Sigmoid colon (tissue), 7 donors: ENCODE measurements at places on chromosomes 16 and 17. TPM values are rescaled to one million over a fixed set of nuclear protein-coding genes. Genes with fewer than 3 reads are reported as not detected.

- no peak for DNase-seq
- H3K36me3 ChIP-seq: no peaks in the 10 kb centered on the region
These were observed 1.5 kb downstream of the TEX2 start for GRCh38 chr17:64261417-64262145.

DNA sequence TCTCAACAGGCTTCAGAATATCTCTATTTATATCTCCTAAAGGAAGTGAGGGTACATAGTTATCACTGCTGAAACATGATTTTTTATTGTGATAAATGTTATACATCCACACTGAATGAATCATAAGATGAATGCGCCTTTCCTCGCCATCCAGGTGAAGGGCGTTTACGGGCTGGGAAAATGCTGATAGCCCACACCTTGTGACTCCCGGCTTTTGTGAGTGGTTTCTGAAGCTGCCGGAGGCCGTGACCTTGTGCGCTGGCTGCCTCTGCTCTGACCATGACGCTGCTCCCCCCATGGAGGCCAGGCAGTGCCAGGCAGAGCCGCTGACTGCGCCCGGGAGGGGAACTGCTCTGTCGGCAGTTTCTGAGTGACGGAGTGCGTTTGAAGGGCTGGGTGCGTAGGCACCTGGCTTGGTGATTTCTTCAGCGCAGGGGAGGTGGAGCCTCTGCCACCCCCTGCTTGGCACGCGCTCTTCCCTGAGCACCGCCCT, 97.2 kb downstream of the RAP1GAP2 start:
- H3K27me3 ChIP-seq: no peaks in the 10 kb centered on the region
- no peak for DNase-seq
- no peaks in the 10 kb centered on the region for H3K36me3 ChIP-seq
- no peak overlapping the region for H3K27ac ChIP-seq

DNA sequence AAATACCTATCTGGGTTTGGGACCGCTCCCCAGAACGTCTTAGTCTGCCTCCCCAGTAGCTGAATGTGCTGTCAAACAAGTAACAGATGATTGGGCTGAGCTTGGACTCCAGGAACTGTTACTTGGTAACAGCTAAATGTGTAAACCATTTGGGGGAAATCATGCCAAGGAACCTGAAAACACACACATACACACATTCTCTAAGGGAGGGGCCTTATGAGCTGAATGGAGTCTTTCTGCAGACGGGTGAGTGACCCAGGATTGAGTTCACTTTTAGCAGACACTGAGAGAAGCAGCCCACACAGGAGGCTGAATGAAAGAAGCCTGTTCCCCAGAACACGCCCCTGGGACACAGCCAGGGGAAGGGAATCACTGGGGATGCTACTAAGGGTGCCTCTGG, 1.6 kb downstream of the ACLY start:
- no peak overlapping the region for H3K4me3 ChIP-seq
- peaks cover 15% of the 10 kb centered on the region for H3K36me3 ChIP-seq
- no peak for DNase-seq
- H3K4me1 ChIP-seq: peaks cover 25% of the 10 kb centered on the region
- no peaks in the 10 kb centered on the region for H3K27me3 ChIP-seq
- H3K27ac ChIP-seq: peak overlapping the region; percentile 89

- H3K4me3 ChIP-seq: no peak within 1 kb of the TSS
- no peaks in the 10 kb centered on the region for H3K36me3 ChIP-seq
- no peak within 1 kb of the TSS for H3K27ac ChIP-seq
These were observed at the start of gene TMEM238L for GRCh38 chr17:10803830-10804475. TMEM238L (minus strand) TSS chr17:10804099; CDS start chr17:10803963, 136 bp downstream.

DNA sequence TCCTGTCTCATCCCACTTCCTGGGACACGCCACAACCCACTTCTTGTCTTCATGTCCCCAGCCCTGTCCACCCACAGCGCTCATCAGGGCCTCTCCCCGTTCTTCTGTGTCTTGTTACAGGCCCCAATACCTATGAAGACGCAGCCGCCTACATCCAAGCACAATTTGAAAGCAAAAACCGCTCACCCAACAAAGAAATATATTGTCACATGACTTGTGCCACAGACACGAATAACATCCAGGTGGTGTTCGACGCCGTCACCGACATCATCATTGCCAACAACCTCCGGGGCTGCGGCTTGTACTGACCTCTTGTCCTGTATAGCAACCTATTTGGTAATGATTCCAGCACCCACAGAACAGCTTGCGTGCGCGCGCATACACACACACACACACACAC, 70.6 kb downstream of the AMFR start:
- H3K4me1 ChIP-seq: peaks cover 16% of the 10 kb centered on the region
- H3K27me3 ChIP-seq: no peaks in the 10 kb centered on the region
- no peaks in the 10 kb centered on the region for H3K36me3 ChIP-seq

GRCh38 chr17:66426397-66427033, 124.1 kb downstream of the PRKCA start:
- H3K4me3 ChIP-seq: no peak overlapping the region
- peaks cover 45% of the 10 kb centered on the region for H3K4me1 ChIP-seq
- H3K36me3 ChIP-seq: no peaks in the 10 kb centered on the region
- H3K27me3 ChIP-seq: no peaks in the 10 kb centered on the region

DNA sequence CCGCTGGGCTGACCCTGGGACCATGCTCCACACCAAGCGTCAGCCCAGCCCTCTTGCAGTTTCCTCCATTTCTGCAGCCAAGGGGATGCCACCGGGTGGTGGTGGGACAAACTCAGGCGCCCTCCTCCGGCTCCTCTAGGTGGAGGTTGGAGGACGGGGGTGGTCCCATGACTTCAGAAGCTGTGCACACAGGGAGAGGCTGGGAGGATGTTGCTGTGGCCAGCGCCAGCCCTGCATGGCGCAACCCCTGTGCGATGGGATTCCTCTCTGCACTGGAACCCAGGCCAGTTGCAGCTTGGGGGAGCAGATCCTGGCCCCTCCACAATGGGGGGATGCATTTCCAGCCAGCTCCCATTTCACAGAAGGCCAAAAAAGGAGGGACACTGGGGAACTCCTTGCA, 246.5 kb downstream of the C16orf95 start:
- no peaks in the 10 kb centered on the region for H3K4me1 ChIP-seq
- H3K36me3 ChIP-seq: no peaks in the 10 kb centered on the region
- no peak overlapping the region for H3K4me3 ChIP-seq
- no peak overlapping the region for H3K27ac ChIP-seq

DNA sequence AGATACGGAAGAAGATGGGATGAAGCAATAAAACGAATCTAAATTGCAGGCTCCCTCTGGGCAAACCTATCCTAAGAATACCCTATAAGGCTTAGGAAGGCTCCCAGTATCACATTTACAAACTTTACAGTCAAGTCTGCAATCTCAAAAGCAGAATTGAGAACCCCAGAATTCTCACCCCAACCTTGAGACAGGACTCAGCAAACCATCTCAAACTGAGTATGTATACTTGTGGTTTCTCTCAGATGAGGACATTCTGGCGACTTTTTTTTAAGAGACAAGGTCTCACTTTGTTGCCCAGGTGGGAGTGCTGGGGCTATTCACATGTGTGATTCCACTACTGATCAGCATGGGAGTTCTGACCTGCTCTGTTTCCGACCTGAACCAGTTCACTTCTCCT, 19.3 kb upstream of the ITGA2B start:
- no peaks in the 10 kb centered on the region for H3K36me3 ChIP-seq
- no peak overlapping the region for H3K27ac ChIP-seq
- no peak for DNase-seq

- H3K4me3 ChIP-seq: no peak overlapping the region
- no peaks in the 10 kb centered on the region for H3K27me3 ChIP-seq
These were observed 11.9 kb downstream of the SBK1 start for GRCh38 chr16:28304214-28304613.

- DNase-seq: no peak
- H3K4me3 ChIP-seq: no peak overlapping the region
- no peaks in the 10 kb centered on the region for H3K36me3 ChIP-seq
- no peak overlapping the region for H3K27ac ChIP-seq
- no peaks in the 10 kb centered on the region for H3K27me3 ChIP-seq
- H3K4me1 ChIP-seq: no peaks in the 10 kb centered on the region
These were observed 7.7 kb upstream of the ST6GALNAC2 start for GRCh38 chr17:76593384-76593826.

- no peak overlapping the region for H3K4me3 ChIP-seq
- H3K36me3 ChIP-seq: no peaks in the 10 kb centered on the region
- H3K4me1 ChIP-seq: peaks cover 26% of the 10 kb centered on the region
- H3K27me3 ChIP-seq: no peaks in the 10 kb centered on the region
- no peak overlapping the region for H3K27ac ChIP-seq
These were observed 210.9 kb downstream of the ZFHX3 start for GRCh38 chr16:72836985-72837384.

DNA sequence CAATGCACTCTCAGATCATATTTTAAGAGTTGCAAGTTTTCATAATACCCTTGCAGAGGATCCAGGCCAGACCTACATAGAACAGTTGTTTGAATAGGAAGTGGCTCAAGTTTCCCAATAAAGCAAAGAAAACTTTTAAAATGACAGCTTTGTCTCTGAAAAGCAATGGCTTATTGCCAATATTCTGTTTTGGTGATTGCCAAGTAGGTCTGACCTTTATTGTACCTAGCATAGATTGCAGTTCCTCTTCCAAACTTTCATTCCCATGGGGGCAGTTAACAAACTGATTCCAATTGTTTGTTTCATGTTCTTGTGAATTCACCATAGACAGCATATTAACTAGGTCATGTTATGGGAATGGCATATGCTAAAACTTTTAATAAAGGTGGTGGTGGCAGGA, 664.6 kb upstream of the CA10 start:
- no peaks in the 10 kb centered on the region for H3K27me3 ChIP-seq
- H3K4me1 ChIP-seq: no peaks in the 10 kb centered on the region
- H3K27ac ChIP-seq: no peak overlapping the region

DNA sequence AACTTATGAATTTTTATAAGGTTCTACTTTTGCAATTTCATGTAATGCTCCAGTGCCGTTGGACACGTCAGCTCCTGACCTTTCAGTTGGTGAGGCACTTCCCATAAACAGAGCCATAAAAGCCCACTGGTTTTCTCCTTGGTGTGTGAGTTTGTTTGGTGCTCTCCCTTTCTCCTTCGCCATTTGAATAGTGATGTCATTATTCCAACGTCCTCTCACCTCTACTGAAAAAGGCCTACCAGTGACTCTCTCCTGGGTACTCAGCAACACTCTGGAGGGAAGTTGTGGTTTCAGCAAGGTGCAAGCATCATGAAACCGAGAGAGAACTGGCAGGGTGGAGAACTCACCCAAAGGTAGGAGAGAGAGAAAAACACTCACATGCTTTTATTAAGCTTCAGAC, 29.6 kb upstream of the HNF1B start:
- no peak overlapping the region for H3K27ac ChIP-seq
- no peaks in the 10 kb centered on the region for H3K36me3 ChIP-seq
- DNase-seq: no peak

- H3K27me3 ChIP-seq: no peaks in the 10 kb centered on the region
- H3K4me3 ChIP-seq: no peak overlapping the region
- no peak for DNase-seq
These were observed 15.5 kb downstream of the TBC1D24 start for GRCh38 chr16:2490190-2491105.

DNA sequence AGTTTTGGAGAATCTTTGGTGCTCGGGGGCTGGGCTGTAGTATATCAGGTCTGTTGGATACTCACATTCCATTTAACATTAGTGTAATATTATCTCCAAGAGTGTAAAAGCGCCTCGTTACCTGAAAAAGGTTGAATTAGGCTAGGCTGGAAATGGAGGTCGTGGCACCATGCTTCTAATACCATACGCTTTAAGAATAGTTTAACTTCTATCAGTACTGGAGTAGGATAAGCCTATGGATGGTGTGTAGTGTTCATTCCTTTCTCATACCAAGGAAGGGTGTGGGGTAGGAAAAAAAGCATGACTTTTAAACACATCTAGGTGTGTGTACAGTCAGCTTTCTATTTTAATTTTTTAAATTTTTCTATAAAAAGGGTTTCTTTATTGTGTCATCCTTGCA, 2.0 kb downstream of the SRCAP start:
- no peaks in the 10 kb centered on the region for H3K27me3 ChIP-seq
- no peak overlapping the region for H3K27ac ChIP-seq
- H3K4me1 ChIP-seq: peaks cover 16% of the 10 kb centered on the region
- H3K4me3 ChIP-seq: no peak overlapping the region
- DNase-seq: no peak

GRCh38 chr16:27230562-27231001, 27.3 kb downstream of the KDM8 start:
- DNase-seq: no peak
- no peak overlapping the region for H3K27ac ChIP-seq
- no peak overlapping the region for H3K4me3 ChIP-seq
- H3K27me3 ChIP-seq: no peaks in the 10 kb centered on the region
- peaks cover 9% of the 10 kb centered on the region for H3K4me1 ChIP-seq

DNA sequence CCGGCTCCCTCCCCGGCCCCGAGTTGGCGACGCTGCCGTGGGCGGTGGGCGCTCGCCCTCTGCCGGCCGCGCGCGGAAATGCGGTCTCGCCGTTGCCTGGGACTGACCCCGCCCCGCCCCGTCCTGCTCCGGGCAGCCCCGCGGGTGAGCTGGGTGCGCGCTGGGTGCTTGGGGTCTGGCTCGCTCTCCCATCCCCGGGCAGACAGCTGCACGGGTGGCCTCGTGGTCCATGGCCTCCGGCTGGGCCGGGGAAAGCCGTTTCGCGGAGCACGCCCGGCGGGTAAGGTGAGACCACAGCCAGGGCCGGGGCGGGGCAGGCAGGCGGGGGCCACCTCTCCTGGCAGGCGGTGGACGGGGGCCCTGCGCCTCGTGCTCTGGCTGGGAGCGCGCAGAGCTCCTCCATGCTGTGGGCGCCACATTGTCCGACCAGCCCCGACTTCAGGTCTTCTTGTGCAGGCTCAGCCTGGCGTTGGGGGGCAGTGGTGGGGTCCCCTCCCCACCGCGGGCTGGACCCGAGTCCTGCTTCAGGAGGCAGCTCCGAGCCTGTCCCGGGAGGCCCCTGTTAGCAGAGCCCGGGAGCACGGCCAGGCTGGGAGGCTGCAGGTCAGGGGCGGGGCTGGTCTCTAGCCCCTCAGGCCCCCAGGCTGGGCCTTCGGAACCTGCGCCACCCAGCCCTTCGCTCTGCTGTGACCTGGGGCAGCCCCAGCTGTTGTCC, 7.0 kb upstream of the C1QTNF8 start:
- no peaks in the 10 kb centered on the region for H3K36me3 ChIP-seq
- peaks cover 51% of the 10 kb centered on the region for H3K27me3 ChIP-seq
- peaks cover 9% of the 10 kb centered on the region for H3K4me1 ChIP-seq
- H3K4me3 ChIP-seq: no peak overlapping the region
- no peak overlapping the region for H3K27ac ChIP-seq

DNA sequence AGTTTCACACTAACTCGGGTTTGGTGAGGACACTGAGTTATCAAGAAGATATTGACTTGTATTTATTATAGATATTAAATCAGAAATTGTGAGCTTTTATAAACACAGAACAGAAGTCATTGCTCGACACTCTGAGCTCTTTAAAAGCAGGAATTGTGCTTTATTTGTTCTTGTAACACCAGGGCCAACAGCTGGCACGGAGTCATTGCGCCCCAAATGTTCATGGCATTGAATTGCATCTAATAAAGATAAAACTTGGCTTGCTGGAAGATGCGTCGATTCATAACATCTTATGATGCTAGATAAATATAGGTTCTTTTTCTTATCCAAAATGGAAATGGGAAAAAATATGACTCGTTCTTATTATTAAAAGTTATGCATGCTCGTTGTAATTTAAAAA, 11.8 kb upstream of the MLYCD start:
- H3K4me1 ChIP-seq: no peaks in the 10 kb centered on the region
- no peaks in the 10 kb centered on the region for H3K27me3 ChIP-seq
- no peak overlapping the region for H3K27ac ChIP-seq

Gene CCDC144A
- total RNA-seq: 10.5 TPM

Gene RAB37
- 0.54 TPM for total RNA-seq

Gene MYCBPAP
- 0.36 TPM for total RNA-seq

Gene CA5A
- not detected for total RNA-seq

Gene RRN3
- 26.2 TPM for total RNA-seq

Gene CARD14
- total RNA-seq: not detected

Gene KCNJ2
- total RNA-seq: 2.5 TPM

Gene GNGT2
- total RNA-seq: 4.2 TPM
